Frontal cortex (tissue), 4 donors: ENCODE measurements at places on chromosomes 6 and 20. TPM values are rescaled to one million over a fixed set of nuclear protein-coding genes. Genes with fewer than 3 reads are reported as not detected.
A peak's percentile ranks its signal among the peaks of the same experiment; 100 is the strongest.

Gene DCBLD1
- total RNA-seq, result 3.7 TPM

GRCh38 chr6:53834132-53834531 is 39.3 kb downstream of the LRRC1 start:
- DNase-seq, result no peak

- DNase-seq, result no peak
These were observed 27.9 kb upstream of the CD93 start for GRCh38 chr20:23114018-23114417.

DNA sequence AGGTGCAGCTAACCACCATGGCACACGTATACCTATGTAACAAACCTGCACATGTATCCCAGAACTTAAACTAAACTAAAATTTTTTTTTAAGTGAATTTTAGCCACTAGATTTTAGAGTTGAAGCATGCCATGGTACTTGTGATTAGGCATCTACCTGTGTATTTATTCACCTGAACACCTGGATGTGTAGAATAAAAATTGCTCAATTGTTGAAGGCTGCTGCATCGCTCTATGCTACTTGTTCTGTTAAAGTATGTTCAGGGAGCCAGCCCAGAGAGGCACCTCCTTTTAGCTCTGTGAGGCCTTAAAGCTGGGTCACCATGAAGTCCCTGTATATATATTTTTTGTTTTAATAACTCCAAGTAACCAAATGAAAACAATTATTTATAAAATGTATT is 28.3 kb downstream of the SLC22A3 start:
- DNase-seq, result no peak

- DNase-seq, result no peak
These were observed 593 bp downstream of the DNMT3B start for GRCh38 chr20:32762754-32763201.

- DNase-seq, result no peak
These were observed 100.2 kb upstream of the TMEM181 start for GRCh38 chr6:158459726-158460125.

GRCh38 chr6:13101985-13102384 is 226.4 kb downstream of the TBC1D7 start:
- DNase-seq, result no peak

DNA sequence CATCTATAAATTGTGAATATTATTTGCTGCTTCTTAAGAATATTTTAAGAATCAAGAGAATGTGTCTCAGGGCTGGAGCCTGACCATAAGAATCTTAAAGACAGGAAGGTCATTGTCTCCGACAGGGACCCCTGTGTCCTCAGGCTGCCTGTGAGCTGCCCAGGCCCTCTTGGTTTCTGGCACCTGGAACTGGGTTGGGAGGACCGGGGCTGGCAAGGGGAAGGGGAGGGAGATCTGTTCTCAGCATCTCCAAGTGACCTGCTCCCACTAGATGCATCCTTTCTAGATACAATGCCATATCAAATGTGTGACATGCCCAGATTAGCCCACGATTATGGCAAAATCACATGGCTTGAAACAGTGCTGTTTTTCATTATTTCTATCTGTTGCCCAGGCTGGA is 110.5 kb downstream of the SCML4 start:
- DNase-seq, result no peak

GRCh38 chr6:141483598-141484061 is 649.1 kb upstream of the GJE1 start:
- no peak for DNase-seq

- DNase-seq, result no peak
These were observed 126.2 kb upstream of the EDN1 start for GRCh38 chr6:12163744-12164507.

DNA sequence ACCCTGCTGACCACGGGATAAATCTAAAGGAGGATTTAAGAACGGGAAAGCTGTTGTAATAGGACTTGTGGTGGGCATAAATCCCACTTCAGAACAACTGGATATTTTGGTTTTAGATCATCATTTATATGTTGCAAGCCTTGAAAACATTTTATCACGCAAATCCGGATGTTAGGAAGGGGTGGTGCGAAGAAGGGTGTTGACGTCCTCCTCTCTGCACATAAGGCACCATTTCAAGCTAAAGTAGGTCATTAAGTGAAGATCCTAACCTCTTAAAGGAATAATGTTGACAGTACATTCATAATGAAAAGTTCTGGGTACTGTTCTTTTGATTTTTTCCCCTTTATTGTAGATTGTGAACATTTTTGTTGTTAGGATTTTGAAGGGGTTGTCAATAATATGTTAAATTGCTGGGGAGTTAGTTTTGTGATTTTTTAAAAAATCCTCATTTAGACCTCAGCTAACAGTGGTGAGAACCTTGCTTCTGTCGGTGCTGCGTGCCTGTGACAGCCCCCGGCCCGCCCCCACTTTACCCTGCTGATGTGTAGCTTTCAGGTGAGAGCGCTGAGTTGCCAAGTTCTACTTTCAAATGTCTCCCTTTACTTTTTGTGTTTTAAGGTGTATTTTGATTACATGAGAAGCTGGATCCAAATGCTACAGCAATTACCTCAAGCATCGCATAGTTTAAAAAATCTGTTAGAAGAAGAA is 88.8 kb downstream of the MAP3K4 start:
- DNase-seq, result no peak

- DNase-seq, result no peak
These were observed 396.6 kb upstream of the GJE1 start for GRCh38 chr6:141736104-141736503.

- no peak for DNase-seq
These were observed 3.6 kb downstream of the SRSF3 start for GRCh38 chr6:36597775-36598174.

DNA sequence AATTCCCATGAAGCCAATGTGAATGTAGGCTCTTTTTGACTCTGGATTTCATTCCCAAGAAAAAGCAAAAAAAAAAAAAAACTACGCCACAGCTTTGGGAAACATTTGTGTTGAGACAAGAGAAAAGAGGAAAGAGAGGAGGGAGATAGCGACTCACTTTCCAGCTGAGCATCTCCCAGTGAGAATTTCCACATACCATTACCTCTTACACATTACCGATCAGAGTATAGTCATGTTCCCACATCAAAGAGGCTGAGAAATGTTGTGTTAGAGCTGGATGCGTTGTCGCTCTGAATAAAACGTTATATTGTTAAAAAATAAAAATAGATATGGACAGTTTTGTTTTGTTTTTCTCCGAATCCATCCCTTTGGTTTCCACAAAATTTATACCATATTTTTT is 1019.3 kb upstream of the ADGRB3 start:
- no peak for DNase-seq

Gene KCNK15
- not detected for total RNA-seq

DNA sequence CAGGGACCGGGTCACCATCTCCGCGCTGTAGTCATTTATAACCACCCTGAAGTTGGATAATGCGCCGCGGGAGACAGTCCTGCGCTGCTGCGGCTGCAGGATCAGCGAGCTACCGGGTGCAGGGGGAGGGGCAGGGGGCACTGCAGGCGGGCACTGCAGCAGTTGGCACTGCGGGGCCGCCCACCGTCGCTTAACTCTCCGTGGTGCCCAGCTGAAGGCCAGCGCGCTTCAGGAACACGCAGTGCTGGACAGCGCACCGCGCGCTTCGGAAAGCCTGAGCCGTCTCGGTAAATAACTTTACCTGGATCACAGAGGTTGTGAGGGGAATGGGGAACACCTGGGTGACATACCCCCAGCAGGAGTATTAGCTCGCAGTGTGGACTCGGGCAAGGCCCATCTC is 12.4 kb upstream of the LRFN2 start:
- DNase-seq, result no peak

DNA sequence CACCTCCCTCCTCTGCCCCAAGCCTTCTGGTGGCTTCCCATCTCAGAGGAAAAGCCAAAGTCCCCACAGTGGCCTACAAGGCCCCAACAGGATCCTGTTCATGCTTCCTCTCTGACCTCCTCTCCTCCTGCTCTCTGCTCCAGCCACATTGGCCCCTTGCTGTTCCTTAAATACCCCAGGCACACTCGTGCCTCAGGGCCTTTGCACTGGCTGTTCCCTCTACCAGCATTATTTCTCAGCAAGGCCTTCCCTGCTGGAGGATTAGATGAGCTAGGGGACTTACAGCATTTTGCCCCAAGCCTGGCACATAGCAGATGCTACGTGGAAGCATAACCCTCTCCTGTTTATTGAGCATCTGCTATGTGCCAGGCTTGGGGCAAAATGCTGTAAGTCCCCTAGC is 7.8 kb downstream of the CCN5 start:
- no peak for DNase-seq

DNA sequence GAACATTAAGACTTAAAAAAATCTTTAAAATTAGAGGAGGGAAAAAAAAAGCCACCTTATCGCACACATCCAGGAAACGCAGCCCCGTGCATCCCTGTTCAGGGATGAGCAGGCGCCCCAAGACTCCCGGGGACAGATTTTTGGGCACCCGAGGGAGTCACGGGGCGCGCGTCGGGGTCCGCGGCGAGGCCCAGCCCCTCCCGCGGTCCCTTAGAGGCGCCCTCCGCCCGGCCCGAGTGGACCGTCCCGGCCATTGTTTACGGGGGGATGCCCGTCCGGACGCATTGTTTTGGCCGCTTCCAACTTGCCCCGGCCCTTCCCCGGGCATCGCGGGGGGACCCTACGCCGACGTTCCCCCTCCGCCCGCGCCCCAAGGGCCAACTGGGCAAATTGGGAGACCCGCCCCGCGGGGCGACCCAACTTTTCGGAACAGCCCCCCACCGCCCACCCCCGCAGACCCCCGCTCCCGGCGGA is 610 bp downstream of the ZNF217 start:
- peak; percentile 40 for DNase-seq

DNA sequence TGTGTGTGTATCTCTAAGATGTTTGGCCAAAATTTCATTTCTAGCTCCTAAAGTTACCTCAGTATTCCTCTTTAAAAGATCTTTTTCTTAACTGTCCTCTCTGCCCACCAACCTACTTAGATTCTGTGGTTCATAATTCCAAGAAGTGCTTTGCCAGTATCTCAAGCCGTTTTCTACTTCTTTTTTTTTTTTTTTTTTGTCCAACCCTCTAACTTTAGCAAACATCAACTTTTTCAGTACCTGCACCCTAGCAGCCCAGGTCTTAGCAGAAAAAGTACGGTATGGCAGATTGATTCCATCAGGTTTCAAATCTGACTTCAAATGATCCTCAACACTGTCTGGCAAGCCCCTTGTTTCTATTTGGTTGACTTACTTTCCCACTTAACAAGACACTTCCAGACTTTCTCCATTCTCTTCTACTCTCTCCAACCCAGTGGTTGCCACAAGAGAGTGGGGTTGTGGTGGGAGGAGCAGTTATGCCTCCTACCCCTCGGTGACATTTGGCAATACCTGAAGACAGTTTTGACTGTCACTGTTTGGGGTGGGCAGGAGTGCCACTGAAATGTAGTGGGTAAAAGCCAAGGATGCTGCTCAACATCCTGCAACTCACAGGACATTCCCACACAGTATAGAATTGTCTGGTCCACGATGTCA is 10.8 kb upstream of the MAN1A1 start:
- no peak for DNase-seq

DNA sequence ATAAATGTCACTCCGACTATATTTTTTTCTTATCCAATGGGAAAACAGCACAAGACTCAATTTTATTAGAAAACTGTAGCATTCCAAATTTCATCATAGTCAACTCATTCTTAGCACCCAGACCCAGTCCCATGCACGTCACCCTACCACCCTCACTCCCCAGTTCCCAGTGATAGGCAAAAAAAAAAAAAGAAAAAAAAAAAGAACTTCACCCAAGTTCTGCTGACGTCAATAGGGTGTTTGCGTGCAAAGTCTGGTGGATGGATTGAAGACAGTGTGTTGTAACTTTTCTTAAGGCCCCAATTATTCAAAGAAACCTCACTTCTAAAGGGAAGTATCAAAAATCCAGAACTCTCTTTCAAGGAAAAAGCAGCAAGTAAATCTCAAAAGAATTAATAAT is 213.9 kb upstream of the PRDM1 start:
- no peak for DNase-seq

- DNase-seq, result no peak
These were observed 37.7 kb upstream of the PRSS16 start for GRCh38 chr6:27209659-27210269.

DNA sequence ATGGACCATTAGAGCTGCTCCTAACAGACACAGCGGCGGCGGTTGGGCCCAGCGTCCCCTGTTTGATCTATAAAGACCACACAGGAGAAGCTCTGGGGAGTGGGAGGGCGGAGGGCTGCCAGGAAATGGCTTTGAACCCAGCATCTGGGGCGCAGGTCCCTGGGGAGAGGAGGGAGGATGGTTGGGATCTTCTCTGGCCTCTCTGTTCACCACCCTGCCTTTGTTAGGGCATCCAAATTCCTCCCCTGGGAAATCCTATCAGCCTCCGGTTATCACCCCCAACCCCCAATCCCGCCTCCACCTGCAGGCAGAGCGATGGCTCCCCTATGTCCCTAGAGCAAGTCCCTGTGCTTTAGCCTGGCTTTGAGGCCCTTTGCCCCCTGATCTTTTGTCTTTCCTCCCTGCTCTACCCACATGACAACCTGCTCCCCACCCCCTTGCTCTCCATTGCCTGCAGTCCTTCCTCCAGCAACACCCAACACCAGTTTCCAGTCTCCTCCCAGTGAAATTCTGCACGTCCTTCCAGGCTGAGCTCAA is 7.1 kb downstream of the XKR7 start:
- no peak for DNase-seq

Gene CPNE5
- total RNA-seq, result 12.6 TPM

DNA sequence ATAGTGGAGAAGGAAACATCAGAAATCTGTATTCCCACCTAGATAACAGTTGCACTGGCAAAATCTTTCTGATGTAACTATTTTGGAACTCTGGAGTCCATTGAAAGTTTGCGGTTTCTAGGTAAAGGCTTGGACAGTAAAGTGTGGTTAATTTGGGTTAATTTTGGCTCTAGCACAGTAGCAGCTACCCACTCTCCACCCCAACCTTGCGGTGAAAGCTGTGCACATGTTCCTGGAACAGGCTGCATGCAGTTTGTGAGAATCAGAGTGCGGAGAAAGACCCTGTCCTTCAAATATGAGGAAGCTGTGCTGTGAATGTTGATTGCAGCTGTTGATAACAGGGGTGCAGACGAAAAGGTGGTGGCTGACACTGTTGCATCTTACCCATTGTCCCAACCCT is 38.4 kb downstream of the SMOC2 start:
- DNase-seq, result no peak

GRCh38 chr6:137111296-137112066 is 62.0 kb downstream of the IL22RA2 start:
- DNase-seq, result no peak

DNA sequence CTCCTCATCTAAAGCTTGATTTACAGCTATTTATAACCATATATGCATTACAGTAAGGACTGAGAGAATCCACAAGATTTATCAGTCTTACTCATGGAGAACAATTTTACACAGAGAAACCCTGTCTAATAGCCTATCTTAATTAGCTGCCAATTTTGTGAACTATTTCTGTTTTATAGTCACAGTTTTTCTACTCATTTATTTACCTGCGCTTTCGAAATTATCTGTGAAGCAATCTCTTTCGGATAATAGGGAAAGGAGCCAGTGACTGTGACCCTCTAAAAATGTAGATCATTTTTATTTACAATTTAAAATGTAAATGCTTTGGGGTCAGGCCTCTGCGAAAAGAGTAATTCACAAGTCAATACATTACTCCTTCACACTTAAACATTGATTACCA is 98.1 kb downstream of the TSHZ2 start:
- no peak for DNase-seq

DNA sequence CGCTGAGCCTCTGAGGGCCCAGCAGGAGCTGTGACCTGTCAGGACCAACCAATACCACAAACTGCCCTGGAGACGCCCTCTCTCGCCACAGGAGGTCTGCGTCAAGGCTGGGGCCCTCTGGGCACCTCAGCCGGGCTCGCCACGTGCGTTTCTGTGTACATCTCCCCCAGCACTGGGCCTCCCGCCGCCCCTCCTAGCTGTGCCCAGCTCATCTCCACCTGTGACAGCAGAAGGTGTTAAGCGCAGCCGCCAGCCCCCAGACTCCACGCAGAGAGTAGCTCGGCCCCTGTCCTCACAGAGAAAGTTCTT is 91.4 kb downstream of the TAF4 start:
- DNase-seq, result no peak

Gene SCRT2
- total RNA-seq, result 1.6 TPM
